ENCODE measurements at places on chromosomes 11 and 22.

- no peak for DNase-seq
Measured at GRCh38 chr11:123314972-123315371, 115.1 kb upstream of the GRAMD1B start.

DNA sequence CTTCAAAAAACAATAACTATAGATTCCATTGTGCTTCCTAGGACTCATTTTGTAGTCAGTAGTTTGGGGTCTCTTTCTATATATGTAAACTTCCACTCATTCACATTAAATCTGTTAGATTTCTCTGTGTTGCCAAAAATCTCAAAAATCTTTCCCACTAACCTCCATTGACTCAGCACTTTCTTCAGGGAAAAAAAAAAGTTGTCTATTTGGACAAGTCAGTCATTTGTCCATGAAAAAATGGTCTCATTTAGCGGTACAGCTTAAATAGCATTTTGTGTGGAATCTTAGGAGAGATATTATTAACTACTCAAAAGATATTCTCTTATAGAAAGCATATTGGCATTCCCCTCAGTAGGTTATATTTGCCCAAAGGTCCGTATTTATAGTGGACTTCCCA is 81.9 kb downstream of the PPP2R1B start:
- DNase-seq = no peak

DNA sequence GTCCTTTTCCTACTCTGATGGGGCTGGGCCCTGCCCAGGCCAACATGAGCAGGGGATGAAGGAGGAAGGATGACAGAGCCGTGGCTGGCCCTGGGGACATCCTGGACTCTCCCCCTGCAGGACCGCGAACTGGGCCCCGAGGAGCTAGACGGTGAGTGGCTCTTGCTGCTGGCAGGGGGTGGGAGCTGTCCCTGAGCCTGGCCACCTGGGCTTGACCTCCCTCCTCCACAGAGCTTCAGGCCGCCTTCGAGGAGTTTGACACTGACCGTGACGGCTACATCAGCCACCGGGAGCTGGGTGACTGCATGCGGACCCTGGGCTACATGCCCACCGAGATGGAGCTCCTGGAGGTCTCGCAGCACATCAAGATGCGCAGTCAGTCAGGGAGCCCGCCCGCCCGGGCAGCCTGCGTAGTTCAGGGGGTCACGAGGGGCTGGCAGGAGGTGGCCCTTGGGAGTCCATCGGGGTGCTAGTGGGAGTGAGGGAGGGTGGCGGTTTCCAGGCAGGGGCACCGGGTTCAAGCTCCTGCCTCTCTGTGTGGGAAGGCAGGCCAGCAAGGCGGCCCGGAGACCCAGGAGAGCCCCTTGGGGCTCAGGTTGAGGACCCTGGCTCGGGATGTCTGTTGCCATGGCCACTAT is 1.0 kb downstream of the CABP4 start:
- no peak for DNase-seq

DNA sequence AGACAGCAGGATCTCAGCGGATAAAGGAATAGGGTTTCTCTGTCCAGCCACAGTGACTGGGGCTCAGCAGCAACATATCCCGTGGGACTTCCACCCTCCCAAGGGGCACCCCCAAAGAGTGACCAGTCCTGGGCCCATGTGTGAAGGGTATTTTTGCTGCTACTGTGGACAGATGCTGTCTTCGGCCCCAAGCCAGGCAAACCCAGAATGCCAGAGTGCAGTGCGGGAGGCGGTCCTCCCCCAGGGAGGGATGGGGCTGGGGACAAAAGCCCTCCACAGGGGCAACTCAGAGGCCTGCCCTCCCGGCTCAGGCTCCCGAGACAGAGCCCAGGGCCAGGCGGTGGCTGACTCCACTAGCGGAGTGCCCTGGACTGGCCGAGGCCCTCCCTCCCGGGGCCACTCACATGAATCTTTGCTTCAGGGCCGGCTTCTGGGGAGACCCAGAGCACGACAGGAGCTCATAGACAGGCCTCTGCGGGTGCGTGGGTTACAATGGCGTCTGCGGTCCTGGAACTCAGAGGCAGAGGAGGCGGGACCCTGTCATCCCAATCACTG is 34.7 kb upstream of the WNT7B start:
- DNase-seq = no peak

GRCh38 chr11:27514076-27514475 is 7.5 kb upstream of the LIN7C start:
- no peak for DNase-seq

DNA sequence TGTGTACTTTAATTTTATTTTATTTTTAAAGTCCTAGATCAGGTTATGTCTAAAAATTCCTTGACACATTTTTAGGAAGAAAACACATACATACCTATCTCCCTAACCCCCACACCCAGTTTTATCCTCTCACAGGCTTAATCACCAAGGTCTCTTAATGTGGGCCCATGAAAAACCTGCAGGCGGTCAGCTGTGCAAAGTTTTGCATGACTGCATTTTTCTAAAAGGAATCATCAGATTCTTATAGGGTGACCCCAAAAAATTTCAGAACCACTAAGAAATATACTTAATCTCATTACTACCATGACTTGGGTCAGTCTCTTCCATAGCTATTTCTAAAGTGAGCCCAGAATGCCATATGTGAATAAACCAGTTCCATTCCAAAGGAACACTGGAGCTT is 19.8 kb downstream of the SAA1 start:
- DNase-seq = no peak
